Stomach (tissue), 19 donors: ENCODE measurements at places on chromosomes 2 and 18.

DNA sequence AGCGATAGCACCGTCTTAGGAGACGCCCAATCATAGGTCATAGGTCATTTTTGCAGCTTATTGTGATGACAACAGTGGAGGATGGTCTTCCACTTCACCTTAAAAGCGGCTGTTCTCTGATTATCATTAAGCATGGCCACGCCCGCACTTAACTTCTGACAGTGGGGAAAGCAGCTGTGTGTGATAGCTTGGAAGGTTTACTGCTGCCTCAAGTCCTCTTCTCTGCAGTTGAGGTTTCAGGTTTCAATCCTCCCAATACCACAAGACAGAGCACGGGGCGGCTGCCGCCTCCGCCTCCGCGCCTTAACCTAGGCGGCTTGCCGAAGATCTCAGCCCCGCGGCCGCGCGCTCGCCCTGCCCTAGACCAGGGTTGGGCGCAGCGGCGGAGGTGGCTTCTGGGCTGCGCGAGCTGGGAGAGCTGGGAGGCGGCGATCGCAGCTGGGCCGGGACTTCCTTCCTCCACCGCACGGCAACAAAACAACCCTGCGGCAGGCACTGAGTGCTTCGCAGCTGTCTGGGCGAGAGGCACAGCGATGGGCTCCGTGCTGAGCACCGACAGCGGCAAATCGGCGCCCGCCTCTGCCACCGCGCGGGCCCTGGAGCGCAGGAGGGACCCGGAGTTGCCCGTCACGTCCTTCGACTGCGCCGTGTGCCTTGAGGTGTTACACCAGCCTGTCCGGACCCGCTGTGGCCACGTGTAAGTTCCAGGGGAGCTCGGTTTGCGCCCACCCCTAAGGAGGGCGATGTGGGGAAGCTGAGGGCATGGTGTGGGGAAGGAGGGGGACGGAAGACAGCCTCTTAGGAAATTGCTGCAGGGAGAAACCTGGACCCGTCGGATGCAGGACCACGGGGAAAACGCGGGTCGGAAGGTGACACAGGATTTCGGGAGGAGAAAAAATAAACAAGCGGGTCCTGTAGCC is at the start of gene RNF125:
Gene RNF125 (plus strand): TSS at position 495 of the 920 bp plus-strand sequence. CDS start 39 bp downstream, at position 534.
- no peaks in the 10 kb centered on the region for H3K36me3 ChIP-seq
- peak within 1 kb of the TSS; percentile 83 for H3K27ac ChIP-seq
- H3K4me1 ChIP-seq, result peaks cover 36% of the 10 kb centered on the region
- H3K4me3 ChIP-seq, result peak within 1 kb of the TSS; percentile 60
- H3K27me3 ChIP-seq, result no peaks in the 10 kb centered on the region
- DNase-seq, result peak; percentile 94

DNA sequence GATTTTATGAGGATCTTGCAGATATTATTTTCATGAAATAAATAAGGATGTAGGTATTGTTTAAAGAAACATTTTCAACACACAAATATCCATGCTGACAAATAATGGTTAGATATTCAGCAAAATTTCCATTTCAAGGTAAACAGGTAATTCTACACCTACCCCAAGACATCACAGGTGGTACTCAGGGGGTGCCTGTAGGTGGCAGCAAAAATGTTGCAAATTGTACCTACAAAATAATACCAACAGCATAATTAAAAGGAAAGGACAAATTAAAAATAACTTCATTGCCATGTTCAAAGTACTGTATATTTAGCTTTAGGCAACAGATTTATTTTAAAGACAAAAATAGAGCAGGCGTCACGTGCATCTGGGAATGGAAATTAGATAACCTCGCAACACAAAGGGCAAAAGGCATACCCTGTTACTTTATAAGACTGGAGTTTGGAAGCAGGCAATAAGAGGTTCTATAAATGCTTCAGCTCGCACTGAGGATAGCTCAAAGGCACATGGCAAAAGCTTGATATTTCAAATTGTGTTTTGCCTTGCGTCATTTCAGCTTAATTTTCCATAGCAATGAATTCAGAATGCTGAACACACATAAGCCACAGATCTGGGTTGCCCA is 630.5 kb downstream of the TDRD15 start:
- H3K27ac ChIP-seq, result no peak overlapping the region
- DNase-seq, result no peak
- no peak overlapping the region for H3K4me3 ChIP-seq

DNA sequence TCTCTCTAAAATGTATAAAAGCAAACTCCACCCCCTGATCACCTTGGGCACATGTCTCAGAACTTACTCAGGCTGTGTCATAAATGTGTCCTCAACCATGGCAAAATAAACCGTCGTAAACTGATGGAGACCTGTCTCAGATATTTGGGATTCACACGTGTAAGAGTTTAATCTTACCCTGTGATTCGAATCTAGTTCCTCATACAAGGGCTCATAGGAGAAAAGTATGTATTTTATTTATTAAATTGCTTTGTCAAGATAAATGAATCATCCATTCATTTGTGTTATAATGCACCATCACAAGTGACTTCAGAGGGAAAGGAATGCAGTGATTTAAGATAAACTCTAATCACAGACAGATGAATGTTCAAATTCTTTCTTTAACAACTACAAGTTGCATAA is 712.5 kb upstream of the LRATD1 start:
- no peak for DNase-seq
- no peak overlapping the region for H3K4me3 ChIP-seq
- no peaks in the 10 kb centered on the region for H3K4me1 ChIP-seq
- no peaks in the 10 kb centered on the region for H3K27me3 ChIP-seq
- no peak overlapping the region for H3K27ac ChIP-seq

DNA sequence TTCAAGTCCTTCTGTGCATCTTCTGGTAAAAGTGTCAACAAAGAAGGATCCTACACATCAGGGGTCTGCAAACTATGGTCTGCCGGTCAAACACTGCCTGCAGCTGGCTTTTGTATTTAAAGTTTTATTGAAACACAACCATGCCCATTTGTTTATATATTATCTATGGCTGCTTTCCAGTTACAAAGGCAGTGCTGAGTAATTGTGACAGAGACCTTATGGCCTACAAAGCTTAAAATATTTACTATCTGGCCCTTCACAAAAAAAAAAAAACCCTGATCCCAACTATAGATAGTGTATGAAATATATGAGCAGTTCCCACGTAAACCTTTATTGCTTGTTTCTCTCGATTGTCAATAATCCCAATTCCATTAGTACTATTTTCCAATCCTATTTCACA is 101.4 kb downstream of the RBMS1 start:
- H3K4me1 ChIP-seq, result peaks cover 67% of the 10 kb centered on the region
- DNase-seq, result no peak
- H3K27me3 ChIP-seq, result no peaks in the 10 kb centered on the region
- no peak overlapping the region for H3K27ac ChIP-seq
- no peaks in the 10 kb centered on the region for H3K36me3 ChIP-seq

DNA sequence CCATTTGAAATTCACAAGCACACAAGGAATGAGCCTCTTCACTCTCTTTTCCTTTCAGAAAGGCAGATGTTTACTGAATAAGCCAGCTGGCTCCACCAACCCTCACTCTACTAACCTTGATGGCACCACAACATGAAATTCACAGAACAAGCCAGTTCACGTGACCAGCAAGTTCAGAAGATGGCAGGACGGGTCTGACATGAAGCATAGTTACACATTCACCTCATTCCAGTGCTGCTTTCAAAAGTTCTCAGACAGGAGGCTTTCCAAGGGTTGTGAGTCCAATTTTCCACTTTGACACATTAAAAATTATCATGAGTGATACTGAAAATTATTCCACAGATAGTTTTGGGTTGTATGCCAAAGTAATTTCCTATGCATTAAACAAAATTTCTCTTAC is 74.2 kb upstream of the MBOAT2 start:
- no peak overlapping the region for H3K27ac ChIP-seq
- no peaks in the 10 kb centered on the region for H3K4me1 ChIP-seq
- no peaks in the 10 kb centered on the region for H3K27me3 ChIP-seq
- DNase-seq, result no peak
- no peaks in the 10 kb centered on the region for H3K36me3 ChIP-seq
